Amniotic epithelial cell (primary cell): ENCODE measurements at places on chromosomes 2 and 18.

DNA sequence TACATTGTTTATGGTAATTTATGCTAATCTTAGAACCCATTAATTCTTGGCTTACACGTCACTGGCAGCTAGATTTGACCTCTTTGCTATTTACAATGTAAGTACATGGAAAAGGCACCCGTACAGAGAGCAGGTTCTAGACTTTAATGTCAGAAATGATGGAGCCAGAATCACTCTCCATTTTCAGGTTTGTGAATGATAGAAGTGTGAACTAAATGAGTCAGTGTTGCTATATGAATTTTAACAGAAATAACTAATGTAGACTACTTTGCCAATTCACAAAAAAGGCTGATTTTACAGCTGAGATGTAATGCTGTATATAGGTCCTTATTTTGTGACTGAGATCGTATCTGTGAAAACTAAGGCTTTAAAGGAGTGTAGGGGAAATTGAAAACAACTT is 214.6 kb downstream of the LDLRAD4 start:
- no peak for DNase-seq

DNA sequence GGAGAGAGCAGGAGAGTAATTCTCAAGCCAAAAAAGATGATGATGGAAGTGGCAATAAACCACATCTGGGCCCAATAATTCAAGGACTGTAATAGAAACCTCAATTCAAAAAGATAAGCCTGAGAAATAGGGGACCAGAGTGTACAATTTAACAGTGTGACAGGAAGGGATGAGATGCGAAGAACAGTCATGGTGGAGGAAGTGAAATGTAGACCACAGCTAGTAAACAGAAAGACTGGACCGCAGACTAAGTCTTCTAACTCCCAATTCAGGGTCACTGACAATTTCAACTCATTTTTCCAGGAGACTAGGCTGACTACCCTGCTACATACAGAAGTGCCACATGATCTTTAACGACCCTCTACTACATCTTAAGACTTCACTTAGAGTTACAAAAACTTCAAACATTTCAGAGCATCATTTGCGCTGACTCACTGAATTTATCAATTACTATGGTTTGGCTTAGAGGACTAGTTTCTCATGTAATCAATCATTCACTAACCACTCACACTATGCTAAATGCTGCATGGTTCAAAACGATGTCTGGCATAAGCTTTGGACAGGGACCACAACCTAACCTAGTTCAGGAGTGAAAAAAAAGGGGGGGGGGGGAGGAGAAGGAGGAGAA is 9.0 kb downstream of the CUL3 start:
- DNase-seq = no peak

DNA sequence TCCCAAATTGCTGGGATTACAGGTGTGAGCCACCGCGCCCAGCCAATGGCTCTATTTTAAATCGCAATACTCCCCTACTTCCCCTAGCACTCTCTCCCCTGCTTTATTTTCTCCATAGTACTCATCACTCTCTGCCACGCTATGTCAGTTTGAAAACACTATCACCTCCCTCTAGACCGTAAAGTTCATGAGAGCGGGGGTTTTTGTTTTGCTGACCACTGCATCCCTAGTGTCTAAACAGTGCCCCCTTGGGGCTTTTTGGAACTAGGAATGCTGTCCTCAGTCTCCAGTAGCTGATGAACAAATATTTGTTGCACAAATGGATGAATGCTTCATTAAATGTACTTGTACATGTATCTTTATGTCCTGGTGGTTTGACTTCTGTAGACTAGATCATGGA is 44.1 kb downstream of the ATOH8 start:
- DNase-seq = peak; percentile 68

DNA sequence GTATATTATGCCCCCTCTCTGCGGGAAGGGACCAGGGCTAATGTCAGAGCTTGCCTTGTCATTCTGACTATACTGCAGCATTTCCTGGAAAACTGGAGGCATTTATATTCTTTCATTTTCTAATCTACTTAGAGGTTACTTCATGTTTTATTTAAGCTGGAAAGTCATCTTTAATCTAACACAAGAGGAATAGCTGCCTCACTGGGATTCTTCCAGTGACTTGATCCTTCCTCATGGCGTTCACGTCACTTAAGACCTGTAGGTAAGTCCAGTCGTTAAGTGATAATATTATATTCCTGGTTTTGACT is 727.6 kb upstream of the DDX18 start:
- no peak for DNase-seq

DNA sequence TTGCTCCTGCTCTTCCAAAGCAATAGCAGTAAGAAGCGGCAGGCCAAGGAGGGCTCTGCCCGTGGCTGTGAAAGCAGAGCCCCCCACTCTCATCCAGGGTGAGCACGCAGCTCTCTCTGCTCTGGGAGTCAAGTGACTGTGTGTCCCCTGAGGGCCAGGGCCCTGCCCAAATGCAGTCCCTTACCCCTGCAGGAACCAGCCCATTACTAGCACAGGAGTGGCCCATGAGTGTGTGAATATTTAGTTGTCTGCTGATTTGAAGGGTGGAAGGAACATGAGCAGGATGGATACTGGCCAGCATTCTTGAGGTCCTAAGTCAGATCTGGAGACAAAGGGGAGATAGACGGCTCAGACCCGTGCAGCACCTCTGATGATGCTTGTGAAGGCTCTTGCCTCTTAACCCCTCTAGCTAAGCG is 69.7 kb upstream of the FOSL2 start:
- DNase-seq = peak; percentile 48

GRCh38 chr2:126921066-126921465 is 22.4 kb downstream of the TEX51 start:
- DNase-seq = no peak

- no peak for DNase-seq
Observed at GRCh38 chr2:188181884-188182283, 109.8 kb upstream of the GULP1 start.

- DNase-seq = no peak
Observed at GRCh38 chr2:150007815-150008430, 420.3 kb upstream of the MMADHC start.

DNA sequence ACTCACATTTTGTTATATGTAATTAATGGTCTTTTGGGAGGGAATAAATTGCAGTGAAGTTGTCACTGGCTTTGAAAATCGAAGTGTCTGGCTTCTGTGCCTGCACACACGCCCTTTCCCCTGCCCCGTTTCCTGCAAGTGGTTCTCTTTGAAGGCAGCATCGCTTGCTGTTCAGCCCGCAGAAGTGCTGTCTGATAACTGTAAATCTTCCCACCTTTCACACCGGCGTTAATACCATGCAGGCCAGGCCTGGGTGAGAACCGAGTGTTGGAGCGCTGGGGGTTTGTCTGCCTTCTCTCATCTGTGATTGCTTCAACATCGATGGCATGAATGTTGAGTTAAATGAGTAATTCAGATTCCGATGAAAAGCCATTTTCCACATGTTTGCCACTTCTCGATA is 37.9 kb upstream of the RPL31 start:
- no peak for DNase-seq

DNA sequence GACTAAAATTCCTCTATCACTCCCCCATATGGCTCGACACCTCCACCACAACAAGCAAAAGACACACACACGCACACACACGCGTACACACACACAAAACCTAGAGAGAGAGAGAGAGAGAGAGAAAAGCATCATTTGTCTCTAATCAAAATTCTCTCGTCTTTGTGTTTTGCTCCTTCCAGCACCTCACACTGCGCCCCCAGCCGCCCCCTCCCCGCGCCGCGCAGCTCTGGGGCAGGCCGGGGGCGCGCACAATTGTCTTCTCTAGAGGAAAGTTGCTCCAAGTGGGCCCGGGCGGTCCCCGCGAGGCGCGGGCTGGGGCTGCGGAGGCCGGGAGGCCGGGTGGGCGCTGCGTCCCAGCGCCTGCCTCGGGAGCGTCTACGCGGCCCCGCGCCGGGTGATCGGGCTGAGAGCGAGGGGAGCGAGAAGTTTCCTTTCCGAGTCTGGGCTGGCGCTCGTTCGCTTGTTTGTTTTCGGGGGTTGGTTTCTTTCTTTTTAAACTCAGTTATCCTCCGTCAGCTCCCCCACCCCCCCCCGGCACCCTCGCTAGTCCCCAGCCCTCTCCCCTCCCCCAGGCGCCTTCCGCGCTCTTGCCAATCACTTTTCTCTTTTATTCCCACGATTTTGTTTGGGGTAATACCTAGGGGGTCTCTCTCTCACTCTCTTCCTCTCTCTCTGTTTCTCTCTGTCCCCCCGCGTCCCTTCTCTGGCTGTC is 4.1 kb downstream of the ZEB2 start:
- DNase-seq = peak; percentile 88

- no peak for DNase-seq
Observed at GRCh38 chr2:205495819-205496218, 186.5 kb upstream of the NRP2 start.

GRCh38 chr18:9774150-9774549 is 66.0 kb downstream of the RAB31 start:
- DNase-seq = no peak

- DNase-seq = no peak
Observed at GRCh38 chr2:143229952-143230351, 100.7 kb downstream of the ARHGAP15 start.

DNA sequence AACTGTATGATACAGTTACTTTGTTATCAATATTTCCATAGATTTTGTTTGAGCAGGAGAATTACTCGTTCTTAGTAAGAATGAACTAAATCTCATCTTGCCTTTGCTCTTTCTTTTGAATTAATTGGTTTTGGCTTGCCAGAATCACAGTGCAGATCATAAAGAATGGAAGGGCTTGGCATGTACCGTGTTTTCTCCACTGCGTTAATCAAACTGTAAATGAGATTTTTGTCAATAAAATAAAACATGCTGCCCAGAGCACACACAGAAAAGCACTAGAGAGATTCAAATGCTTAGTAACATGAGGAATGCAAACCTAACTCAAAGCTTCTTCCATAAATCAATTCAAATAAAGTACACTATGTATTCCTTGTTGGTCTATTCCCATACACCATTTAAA is 229.6 kb upstream of the CDH2 start:
- no peak for DNase-seq

DNA sequence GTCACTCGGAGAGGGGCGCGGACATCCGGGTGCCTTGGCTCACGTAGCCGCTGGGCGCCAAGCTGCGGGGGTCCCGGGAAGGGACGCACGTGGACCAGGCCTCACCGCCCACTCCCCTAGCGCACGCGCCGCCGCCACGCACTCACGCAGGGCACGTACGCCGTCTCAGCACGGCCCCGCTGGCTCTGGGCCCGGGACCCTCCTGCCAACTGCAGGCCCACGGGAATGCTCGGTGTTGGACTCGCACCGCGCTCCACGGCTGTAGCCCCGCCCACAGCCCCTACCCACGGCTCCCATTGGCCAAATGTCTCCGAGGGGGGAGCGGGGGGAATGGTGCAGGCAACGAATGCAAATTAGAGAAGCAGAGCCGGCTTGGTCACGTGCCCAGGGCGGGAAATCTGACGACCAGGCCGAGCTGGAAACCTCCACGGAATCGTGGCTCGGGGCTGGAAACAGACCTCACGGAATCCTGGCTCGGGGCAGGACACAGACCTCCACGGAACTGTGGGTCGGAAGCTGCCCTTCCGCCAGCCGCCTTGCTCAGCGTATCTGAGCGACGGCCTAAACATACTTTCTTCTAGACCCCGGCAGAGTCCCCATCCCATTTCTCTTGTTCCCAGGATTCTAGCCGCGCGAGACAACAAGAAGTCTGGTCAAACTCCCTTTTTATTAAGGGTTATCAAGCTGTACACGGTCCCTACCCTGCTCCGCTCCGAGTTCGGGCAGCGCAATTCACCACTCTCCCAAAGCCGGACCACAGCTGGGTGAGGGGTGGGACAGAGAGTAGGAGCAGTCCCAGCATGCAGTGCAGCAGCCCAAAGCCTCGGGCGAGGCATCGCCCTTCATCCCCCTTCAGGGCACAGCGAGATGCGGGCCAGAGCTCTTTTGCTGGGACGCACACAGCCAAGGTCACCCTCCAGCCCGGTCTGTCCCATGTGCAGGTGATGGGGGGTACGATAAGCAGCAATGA is at the start of gene ABCB6:
TSS of gene ABCB6 (minus strand) at position 227 of the 970 bp plus-strand sequence. CDS start 285 bp downstream, outside the sequence.
- peak; percentile 91 for DNase-seq

DNA sequence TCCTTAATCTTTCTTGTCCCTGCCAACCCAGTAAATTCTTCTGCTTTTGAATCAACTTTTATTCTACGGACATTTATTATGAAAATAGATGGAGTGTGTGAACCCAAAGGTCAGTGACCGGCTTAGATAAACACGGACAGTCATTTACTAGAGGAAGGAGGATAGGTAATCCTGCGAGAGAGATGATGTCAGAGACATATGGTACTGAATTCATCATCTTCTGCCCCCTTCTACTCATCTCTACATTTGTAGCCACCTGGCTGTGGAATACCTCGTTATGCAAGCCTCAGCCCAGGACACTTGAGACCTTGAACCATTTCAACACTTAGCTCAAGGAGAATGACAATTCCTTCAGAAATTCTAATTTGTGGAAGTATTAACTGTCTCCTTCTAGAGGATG is 443.6 kb downstream of the TDRD15 start:
- DNase-seq = no peak

- DNase-seq = peak; percentile 13
Observed at GRCh38 chr18:68972176-68972575, 174.3 kb downstream of the CCDC102B start.

GRCh38 chr18:54210463-54210862 is 14.0 kb downstream of the MBD2 start:
- DNase-seq = no peak

- DNase-seq = peak; percentile 45
Observed at GRCh38 chr2:218230882-218231281, 13.9 kb downstream of the ARPC2 start.

GRCh38 chr2:239609162-239609561 is 208.3 kb upstream of the HDAC4 start:
- no peak for DNase-seq

GRCh38 chr18:62485684-62486083 is 37.1 kb upstream of the ZCCHC2 start:
- DNase-seq = peak; percentile 90

DNA sequence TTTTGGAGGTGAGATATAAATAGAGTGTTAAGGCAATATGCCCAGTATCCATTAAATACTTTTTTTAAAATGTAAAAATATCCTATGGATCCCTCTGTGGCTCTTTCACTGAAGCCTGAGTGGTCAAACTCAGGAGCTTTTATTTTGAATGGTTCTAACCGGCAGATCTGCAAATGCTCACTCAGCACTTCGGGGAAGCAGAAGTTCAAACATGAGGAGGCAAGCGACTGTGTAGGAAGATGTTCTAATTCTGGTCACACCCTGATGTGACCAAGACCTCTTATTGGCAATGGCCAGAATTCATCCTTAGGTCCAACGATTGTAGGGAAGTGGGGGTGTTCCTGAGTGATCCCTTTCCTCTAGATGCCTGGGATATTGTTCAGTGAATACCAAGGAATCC is 168.8 kb downstream of the CDCA7 start:
- no peak for DNase-seq

GRCh38 chr2:180952731-180953336 is 27.6 kb upstream of the UBE2E3 start:
- DNase-seq = no peak
